ENCODE measurements at places on chromosomes 2 and 18.

GRCh38 chr2:47501374-47502200 lies 98.6 kb downstream of the MSH2 start:
- no peak for DNase-seq

DNA sequence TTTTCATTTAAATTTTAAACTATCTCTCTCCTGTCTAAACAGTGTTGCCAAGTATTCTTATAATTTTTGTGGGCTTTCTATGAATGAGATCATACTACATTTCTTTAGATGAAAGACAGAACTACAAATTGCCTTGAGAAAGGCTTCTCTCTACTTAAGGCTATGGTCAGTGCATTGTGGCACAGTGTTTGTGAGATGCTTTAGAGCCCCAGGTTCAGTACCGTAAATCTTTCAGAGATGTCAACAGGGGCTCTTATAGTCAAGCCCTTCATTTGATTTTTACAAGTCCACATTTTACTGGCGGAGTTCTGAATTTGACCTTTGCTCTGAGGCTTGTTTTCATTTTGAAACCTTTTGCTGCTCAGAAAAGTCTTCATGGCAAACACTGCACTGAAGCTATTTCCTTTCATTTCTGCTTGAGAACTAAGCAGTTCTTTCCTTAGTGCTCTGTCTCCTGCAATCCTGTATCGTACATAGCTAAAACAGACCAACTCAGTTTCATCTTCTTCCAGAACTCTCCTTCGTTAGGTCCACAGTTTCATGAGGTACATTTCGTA lies 175.2 kb downstream of the NYAP2 start:
- no peak for DNase-seq

GRCh38 chr2:227461811-227462461 lies 10.0 kb upstream of the AGFG1 start:
- DNase-seq, result no peak

DNA sequence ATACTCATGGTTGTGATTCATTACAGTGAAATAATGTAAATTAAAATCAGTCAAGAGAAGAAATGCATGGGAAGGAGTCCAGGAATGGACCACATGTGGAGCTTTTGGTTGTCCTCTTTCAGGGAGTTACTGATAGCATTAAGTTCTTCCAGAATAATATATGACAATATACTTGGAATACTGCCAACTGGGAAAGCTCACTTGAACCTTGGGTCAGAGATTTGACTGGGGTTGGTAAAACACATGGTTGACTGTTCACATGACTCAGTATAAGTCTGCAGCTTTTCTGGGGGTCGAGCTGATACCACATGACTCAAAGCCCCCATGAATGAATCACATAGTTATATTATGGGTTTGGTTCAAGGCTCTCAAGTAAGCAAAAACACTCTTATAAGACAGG lies 1109.0 kb upstream of the CHAC2 start:
- DNase-seq, result no peak

DNA sequence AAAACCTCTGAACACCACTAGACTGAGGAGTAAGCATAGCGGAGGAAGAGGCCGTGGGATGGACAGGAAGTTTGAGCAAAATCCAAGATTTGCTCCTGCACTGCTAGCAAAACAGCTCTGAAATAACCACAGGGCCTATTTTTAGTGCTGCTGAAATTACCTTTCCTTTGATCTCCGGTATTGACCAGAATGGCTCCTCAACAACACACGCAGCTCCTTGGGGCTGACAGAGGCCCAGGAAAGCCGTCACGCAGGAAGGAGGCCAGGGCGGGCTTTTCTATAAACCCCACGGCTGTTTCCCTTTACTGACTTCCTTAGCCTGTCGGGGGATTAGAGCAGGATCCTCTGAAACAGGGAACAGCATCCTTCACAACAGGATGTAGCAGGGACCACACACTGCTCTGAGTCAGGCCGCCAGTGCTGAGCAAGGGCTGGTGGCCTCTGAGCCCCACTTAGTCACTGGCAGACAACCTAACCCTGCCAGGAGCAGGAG lies 80.8 kb upstream of the LCLAT1 start:
- DNase-seq, result no peak

- DNase-seq, result no peak
Measured at GRCh38 chr2:23360571-23361125, 24.3 kb upstream of the KLHL29 start.

GRCh38 chr2:11667194-11667593 lies 2.8 kb downstream of the NTSR2 start:
- DNase-seq, result no peak

All from activated CD4-positive, alpha-beta T cell treated with anti-CD3 and anti-CD28 coated beads, Interleukin-2, amount 50 U/mL, for 1 hour (primary cell).